ENCODE measurements at places on chromosomes 13 and 19.

DNA sequence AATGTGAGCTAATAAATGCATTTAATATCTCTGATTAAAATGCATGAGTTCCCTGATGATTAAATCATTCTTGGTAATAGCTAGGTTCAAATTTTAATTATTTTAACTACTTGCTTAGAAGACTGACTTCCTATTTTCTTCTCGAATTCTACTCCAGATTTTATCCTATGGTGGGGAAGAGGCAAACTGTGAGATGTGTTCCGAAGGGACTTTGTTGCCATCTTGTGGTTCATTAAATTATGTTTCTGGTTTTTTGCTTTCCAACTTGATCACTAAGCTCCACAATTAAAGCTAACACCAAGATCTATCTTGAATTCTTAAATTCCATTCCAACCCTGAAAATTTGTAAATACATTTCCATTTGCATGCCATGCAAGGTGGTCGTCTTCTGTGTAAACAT lies 538.4 kb upstream of the PCDH20 start:
- no peak for DNase-seq

GRCh38 chr13:107203146-107203847 lies 635.4 kb upstream of the ARGLU1 start:
- no peak for DNase-seq

DNA sequence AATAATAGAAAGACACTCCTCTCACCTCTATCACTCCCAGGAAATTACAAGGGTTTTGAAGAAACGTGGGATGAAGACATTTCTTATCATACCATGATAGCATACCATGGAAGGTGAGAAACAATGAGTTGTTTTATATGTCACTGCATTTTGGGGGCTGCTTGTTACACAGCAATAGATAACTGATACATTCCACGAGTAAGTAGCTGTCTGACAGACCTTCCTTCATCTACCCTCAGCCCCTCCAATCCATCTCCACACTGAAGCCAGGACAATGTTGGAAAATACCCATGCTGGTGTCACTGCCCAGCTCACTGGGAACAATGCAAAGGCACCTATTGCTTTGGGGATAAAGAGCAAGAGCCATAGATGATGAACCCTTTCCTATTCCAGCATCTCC lies 68.9 kb upstream of the USP29 start:
- no peak for DNase-seq

- DNase-seq: no peak
Measured at GRCh38 chr13:35839806-35840205, 291.4 kb downstream of the DCLK1 start.

- no peak for DNase-seq
Measured at GRCh38 chr19:16258440-16258903, 60.8 kb downstream of the AP1M1 start.

DNA sequence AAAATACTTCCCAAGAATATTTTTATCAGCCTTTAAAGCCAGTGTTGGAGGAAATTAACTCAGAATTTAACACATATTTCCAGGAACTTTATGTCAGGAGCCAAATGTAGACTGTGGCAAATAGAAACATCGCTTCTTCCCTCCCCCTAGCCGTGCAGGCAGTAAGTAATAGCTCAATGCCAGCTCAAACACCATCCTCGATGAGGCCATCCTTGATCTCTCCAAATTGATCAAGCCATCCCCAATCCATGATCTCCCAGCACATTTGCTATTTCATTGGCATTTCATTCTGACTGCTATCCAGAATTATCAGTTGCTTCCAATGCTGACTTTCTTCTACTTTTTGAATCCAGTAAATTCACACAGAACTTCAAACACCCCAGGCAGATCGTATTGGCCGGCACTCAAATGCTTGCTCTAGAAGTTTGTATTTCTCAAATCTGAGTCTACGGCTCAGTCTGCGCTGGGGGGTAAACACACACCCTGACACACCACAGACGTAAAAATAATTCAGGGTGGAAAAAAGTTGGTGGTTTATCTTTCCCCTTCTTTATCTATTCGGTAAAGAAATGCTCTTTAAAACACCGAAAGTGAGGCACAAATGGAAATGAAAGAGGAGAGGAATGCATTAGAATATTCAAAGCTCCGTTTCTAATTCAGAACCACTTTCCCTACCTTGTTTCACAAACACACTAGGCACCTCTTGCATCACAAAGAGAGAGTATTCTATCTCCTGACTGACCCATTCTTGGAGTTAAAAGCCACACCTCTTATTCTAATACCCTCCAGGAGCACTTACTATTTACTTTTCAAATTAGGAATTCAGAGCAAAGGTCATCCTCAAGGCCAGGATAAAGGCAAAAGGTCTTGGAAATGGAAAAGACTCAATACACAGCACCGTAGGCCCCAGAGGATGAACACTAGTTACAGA lies 991 bp downstream of the OBI1 start:
- no peak for DNase-seq

DNA sequence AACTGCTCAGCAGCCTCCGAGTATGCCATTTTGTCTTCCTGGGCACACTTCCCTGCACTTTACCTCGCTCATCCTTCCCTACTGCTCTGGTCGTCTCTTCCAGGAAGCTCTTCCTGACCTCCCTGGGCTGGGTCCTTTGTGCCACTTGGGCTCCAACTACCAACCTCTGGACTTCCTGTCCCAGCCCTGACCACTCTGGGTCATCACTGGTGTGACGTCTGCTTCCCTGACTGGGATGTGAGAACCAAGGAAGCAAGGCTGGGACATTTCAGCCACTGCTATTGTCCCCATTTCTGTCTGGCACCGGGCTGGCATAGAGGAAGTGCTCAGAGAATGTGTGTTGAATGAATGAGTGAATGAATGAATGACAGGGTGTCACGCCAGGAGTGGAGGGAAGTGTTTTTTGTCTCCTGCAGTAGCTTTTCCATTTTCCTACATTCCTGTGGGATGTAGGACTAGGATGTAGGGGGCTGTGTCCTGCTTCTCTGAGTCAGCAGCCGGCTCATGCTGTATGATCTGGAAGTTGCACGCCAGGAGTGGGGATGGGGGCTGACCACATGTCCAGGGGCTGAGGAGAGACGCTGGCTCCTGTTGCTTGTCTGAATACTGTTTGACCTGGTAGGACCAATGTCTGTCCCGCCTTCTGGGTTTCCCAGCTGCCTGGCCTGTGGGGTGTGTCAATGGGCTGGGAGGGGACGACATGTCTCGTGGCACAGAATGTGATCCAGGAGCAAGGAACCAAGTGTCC lies 14.7 kb downstream of the NOVA2 start:
- DNase-seq: no peak

- no peak for DNase-seq
Measured at GRCh38 chr13:39451860-39452301, 151.1 kb downstream of the LHFPL6 start.

GRCh38 chr19:46402725-46403124 lies 10.6 kb downstream of the CCDC8 start:
- no peak for DNase-seq

- no peak for DNase-seq
Measured at GRCh38 chr13:108302279-108302678, 32.8 kb downstream of the TNFSF13B start.

- DNase-seq: no peak
Measured at GRCh38 chr19:6252066-6252465, 27.7 kb downstream of the MLLT1 start.

DNA sequence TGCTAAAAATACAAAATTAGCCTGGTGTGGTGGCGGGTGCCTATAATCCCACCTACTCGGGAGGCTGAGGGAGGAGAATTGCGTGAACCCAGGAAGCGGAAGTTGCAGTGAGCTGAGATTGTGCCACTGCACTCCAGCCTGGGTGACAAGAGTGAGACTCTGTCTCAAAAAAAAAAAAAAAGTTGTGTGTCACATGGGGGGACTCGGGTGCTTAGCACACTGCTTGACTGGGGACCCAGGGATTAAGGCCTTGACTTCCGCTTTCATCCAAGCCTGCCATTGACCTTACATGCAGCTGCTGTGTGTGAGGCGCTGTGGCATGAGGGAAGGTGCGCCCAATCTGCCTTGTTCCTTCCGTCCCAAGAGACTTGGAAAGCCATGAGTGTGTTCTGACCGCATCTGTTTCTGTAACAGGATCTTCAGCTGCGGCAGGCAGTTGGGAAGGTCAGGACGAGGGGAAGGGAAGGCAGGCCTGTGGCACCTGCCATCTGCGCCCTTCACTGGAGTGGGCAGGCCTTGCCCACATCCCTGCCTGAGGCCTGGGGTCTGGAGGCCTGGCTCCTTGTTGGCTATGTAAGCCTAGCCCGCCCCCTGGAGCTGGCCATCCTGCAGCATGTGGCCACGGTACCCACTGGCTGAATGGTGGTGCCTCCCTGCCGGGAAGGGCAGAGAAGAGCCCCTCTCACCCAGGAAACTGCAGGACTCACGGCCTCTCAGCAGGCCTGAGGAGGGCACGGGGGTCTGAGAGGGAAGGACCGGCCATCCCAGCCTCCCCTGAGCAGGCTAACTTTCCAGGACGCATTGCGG lies 23.0 kb downstream of the PPP1R37 start:
- DNase-seq: peak; percentile 50

DNA sequence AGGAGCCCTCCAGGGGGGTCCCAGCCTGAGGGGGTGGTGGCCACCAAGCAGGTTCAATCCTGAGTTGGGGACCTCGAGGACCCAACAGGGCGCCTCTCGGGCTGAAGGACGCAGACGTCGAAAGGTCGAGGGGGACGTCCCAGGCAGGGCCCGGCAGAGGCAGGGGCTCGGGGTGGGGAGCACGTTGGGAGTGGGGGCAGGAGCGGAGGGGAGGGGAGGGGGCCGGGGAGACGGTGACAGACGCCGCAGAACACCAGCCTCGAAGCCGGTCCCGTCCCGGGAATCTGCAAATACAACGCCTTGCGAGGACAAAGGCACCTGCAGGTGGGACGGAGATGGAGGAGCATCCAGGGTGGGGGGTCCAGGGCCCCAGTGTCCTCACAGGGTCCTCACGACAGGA lies 4.1 kb downstream of the FGF22 start:
- DNase-seq: no peak

DNA sequence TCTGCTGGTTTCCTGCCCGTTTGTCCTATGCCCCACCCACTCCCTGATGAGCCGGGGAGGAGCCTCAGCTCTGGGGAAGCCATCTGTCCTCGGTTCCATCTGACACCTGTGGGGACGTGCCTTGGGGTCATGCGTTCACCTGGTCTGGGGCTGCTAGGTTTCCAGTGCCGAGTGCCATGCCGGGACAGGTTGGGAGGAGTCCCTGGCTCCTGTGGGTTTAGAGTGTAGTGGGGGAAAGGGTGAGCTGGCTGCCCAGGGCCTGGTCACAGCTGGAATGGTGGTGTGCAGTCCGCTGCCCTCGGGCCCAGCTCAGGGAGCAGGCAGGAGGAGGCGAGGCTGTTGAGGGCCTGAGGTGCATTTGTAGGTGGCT lies 2.5 kb downstream of the KDM4B start:
- peak; percentile 30 for DNase-seq

DNA sequence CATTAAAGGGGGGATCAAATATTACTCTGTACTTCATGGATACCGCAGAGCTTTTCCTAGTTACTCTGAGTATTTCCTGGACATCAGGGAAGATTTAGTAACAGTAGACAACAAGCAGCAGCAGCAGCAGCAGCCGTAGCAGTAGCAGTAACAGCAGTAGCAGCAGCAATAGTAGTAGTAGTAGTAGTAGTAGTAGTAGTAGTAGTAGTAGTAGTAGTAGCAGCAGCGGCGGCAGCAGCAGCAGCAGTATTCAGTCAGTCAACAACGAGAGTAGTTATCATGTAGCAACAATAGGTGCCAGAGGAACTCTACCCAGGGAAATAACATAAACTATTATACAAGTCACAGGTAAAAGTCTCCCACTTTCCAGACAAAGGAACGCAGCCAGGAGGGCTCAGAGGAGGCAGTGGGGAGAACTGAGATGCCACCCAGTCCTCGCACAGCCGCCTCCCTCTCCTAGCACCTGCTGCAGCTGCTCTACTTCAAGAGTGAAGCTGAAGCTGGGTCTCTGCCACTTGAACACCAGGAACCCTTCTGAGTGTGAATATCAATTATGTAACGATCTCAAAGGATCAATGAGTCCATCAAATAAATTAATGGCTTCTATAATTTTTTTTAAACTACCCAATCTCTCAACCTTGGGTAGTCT lies 1.3 kb upstream of the DOCK9 start:
- peak; percentile 25 for DNase-seq

- no peak for DNase-seq
Measured at GRCh38 chr13:39364947-39365468, 238.0 kb downstream of the LHFPL6 start.

DNA sequence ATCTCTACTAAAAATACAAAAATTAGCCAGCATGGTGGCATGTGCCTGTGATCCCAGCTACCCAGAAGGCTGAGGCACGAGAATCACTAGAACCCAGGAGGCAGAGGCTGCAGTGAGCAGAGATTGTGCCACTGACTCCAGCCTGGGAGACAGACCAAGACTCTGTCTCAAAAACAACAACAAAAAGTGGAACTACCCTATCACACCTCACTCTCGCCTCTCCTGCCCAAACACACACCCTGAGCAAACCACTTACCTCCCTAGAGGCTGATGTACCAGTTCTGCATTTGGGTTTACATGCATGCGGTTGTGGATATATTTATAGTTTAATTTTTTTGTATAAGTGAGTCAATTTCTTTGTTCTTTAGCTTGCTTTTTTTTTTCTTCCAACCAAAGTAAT lies 7.7 kb upstream of the PTOV1 start:
- no peak for DNase-seq

GRCh38 chr19:36638862-36639510 lies 27.7 kb downstream of the ZNF461 start:
- DNase-seq: no peak

GRCh38 chr19:51514866-51515481 lies 13.4 kb upstream of the SIGLEC12 start:
- peak; percentile 2 for DNase-seq
